ENCODE measurements at places on chromosomes 5 and 9.

- DNase-seq, result no peak
Observed at GRCh38 chr5:106397700-106398099, 1273.0 kb downstream of the EFNA5 start.

DNA sequence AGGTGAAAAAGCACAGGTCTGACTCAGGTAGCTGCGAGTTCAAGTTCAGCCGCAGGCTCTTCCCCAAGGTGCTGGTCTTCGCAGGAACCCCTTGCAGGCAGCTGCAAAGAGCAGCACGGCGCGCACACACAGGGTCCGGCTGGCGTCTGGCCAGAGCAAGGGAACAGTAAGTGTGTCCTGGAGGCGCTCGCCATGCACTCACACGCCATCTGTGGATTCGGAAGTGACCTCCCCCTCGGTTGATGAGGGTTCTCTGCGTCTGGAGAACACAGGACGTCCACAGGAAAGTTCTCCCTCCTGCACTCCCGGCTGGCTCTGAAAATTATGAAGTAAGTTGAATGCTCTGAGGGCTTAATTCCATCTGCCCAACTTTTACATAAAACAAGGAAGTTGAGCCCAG lies 14.0 kb upstream of the EGFL7 start:
- no peak for DNase-seq

DNA sequence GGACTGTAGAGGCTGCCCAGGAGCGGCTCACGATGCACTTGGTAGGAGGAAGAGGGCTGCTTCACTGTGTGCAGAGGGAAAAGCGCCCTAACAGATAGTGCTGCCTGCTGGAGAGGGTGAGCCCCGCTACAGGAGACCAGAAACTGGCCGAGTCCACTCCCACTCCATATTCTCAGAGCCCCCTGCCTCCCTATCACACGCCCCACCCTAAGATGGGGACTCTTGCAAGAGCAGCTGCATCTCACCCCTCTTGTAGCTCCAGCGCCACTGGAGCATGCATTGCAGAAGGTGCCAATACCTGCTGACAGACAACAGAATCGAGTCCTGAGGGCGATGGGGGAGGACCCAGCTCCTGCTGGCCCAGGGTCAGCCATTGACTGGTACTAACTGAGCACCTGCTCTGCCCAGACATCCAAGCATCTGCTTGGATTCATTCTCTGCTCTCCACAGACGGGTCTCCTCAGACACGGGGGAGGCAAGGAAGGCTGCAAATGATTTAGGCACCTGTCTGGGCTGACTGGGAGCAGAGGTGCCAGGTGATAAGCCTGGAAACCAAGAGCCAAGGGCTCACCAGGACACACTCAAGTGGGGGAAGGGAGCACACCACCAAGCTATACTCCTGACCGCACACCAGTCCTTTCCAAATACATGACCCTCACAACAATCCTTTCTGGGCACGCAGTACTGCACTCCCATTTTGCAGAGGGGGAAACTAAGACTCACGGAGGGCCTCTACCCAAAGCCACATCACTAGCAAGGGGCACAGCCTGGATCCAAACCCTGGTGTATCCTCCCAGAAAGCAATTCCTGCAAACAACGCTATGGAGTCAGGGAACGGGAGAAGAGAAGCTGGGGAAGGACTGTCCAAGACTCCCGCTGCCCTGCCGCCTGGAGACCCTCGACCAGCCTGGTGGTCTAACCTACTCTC lies 1.6 kb downstream of the BICD2 start:
- DNase-seq, result no peak

DNA sequence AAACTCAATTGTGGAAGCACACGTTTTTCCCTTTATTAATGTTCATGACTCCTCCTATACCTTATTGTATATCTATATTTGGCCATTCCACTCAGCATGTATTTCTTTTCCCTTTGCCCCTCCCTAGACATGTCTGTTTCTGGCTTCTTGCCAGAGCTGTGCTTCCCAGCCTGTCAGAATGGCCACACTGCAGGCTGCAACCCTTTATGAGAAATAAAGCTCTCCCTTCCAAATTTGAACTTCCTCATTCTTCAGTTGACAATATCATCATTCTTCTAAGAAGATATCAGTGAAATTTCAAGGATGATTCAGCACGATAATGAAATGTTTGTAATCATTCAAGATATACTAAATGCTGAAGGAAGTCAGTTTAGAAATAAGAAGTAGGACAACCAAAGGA lies 107.6 kb upstream of the PRSS3 start:
- no peak for DNase-seq

DNA sequence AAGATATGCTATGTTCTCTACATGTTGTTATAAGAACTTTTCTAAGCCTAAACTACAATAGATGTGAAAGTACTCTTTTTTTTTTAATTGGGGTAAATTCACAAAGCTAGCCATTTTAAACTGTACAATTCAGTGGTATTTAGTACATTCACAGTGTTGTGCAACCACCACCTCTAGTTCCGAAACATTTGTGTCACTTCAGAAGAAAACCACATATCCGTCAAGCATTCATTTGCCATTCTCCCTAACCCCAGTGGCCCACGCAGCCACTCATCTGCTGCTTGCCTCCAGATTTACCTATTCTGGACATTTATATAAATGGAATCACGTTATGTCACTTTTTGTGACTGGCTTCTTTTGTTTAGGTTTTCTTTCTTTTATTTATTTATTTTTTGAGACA lies 43.1 kb downstream of the SPTAN1 start:
- DNase-seq, result no peak

- no peak for DNase-seq
Observed at GRCh38 chr5:55022450-55022849, 1.6 kb upstream of the GZMK start.

- no peak for DNase-seq
Observed at GRCh38 chr9:136505406-136506403, 22.9 kb upstream of the SEC16A start.

- DNase-seq, result no peak
Observed at GRCh38 chr5:137101544-137101943, 397.6 kb downstream of the SPOCK1 start.
